ENCODE measurements at places on chromosomes 2 and 18. TPM values are rescaled to one million over a fixed set of nuclear protein-coding genes. Genes with fewer than 3 reads are reported as not detected.

- peak overlapping the region; percentile 12 for H3K4me3 ChIP-seq
- peaks cover 17% of the 10 kb centered on the region for H3K4me1 ChIP-seq
- H3K36me3 ChIP-seq: no peaks in the 10 kb centered on the region
- DNase-seq: no peak
- H3K27me3 ChIP-seq: no peaks in the 10 kb centered on the region
Observed at GRCh38 chr2:65031341-65032018, 24.7 kb upstream of the CEP68 start.

GRCh38 chr2:240591784-240592183 lies 5.2 kb downstream of the CAPN10 start:
- peaks cover 17% of the 10 kb centered on the region for H3K4me1 ChIP-seq
- no peaks in the 10 kb centered on the region for H3K36me3 ChIP-seq
- no peaks in the 10 kb centered on the region for H3K27me3 ChIP-seq
- no peak overlapping the region for H3K4me3 ChIP-seq

DNA sequence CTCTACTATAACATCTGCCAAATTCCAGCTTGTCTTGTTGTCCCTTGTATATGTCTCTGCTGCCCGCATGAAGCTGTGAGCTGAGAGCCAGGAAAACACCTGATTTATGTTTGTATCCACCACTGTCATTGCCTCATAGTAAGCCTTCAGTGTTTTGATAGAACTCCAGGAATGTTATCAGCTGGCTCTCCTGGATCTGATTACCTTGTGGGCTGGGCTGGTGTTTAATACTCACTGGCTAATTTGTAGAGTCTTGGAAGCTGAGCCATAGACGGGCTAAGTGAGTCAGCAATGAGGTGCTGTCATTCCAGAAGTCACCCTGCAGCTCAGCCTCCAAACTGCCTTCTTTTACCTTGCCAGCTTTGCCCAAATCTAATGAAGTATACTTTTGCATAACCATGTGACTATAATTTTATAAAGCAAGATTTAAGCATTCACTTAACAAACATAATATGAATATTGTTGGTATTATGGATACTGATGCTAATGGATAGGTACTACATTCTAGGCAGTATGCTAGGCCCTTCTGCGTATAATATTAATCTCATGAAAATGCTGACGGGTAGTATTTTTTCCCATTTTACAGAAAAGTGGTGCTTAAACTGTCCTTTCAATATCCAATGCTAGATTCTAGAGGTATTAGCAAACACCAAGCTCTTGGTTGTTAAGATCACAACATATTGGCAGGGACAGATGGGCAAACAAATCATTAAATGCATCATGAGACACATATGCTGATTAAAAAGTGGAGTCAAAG lies 62.7 kb upstream of the GATA6 start:
- no peak overlapping the region for H3K4me3 ChIP-seq
- no peaks in the 10 kb centered on the region for H3K27me3 ChIP-seq
- DNase-seq: no peak
- no peaks in the 10 kb centered on the region for H3K4me1 ChIP-seq

GRCh38 chr2:238220892-238221521 lies 17.5 kb upstream of the ILKAP start:
- peaks cover 9% of the 10 kb centered on the region for H3K36me3 ChIP-seq
- no peaks in the 10 kb centered on the region for H3K4me1 ChIP-seq
- no peaks in the 10 kb centered on the region for H3K27me3 ChIP-seq
- peak overlapping the region; percentile 21 for H3K27ac ChIP-seq

GRCh38 chr2:126901459-126901858 lies 2.8 kb downstream of the TEX51 start:
- no peaks in the 10 kb centered on the region for H3K27me3 ChIP-seq
- no peak for DNase-seq
- no peak overlapping the region for H3K27ac ChIP-seq
- H3K4me1 ChIP-seq: no peaks in the 10 kb centered on the region

Gene PGAP1
- total RNA-seq: 48.4 TPM

Gene IL1F10
- not detected for total RNA-seq

Gene REG3G
- not detected for total RNA-seq
